ENCODE measurements at places on chromosomes 4 and X.

DNA sequence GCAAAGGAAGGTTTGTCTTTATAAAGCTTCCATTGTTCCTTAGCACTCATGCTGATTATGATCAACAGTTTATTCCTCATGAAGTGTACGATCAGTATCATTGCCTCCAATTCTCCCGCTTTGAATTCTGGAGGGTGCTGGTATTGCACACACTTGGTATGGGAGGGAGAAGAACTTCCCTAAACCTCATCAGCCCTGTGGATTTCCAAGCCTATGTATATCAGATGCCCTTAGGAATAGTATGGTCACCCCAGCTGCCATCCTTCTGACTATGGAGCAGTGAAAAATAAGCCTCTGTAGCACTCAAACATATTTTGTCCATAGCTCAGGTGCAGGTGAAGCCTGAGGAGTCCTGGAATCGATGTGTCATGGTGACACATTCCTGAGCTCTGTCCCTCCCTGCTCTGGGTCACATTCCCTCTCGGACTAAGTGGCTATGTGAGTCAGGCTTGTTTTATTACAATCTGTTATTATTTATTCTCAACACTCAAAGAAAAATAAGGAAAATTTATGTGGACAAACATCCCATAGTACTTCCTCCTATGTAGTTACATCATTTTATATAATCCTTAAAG is 2.0 kb upstream of the ZDHHC9 start:
- no peak for DNase-seq

GRCh38 chrX:110698696-110699095 is 96.9 kb downstream of the CHRDL1 start:
- no peak for DNase-seq

DNA sequence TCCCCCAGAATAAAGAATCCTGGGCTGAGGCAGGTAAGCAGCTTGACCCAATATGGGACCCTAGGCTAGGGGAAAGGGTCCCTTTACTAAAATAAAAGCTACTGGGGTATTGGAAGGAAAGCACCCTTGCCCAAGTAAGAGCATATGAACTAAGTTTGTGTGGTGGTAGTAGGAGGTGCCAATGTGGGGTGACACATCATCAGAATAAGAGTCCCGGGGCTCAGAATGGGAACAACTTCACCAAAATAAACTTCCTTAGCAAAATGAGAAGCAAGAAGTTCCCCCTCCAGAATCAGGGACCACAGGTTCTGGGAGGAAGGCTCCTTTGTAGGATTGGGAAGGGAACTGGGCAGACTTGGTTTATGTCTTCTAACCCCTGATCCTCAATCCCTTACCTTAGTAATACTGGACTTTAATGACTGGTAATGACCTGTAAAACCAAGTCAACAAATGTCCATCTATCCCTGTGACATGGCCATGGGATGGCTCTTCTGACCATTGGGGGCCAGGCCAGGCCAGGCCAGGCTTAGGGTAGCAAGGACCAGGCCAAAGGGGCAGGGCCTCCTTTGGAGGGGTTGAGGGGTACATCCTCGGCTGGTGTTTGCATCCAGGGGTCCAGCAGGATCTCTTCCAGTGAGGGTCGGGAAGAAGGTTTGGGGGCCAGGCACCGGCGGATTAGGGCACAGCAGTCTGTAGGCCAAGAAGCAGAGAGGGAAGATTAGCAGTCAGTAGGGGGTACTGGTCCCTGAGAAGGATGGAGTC is 2.3 kb upstream of the SLC35A2 start:
- no peak for DNase-seq

- no peak for DNase-seq
Measured at GRCh38 chrX:101191217-101191750, 28.3 kb upstream of the DRP2 start.

DNA sequence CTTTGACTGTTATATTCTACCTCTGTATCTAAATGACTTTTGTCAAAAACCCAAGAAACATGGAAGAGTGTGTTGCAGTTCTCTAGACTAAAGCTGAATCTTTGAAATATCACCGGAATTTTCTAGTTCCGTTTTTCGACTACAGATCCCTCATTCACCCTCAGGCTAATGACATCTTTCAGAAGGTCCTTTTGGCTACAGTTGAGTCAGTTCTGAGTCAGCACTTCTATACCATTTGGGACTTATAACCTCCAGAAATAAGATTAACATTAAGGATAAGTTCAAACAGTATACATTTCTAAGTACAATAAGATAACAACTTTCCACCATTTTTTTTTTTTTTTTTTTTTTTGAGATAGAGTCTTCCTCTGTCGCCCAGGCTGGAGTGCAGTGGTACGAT is 331.0 kb upstream of the CPXCR1 start:
- no peak for DNase-seq

DNA sequence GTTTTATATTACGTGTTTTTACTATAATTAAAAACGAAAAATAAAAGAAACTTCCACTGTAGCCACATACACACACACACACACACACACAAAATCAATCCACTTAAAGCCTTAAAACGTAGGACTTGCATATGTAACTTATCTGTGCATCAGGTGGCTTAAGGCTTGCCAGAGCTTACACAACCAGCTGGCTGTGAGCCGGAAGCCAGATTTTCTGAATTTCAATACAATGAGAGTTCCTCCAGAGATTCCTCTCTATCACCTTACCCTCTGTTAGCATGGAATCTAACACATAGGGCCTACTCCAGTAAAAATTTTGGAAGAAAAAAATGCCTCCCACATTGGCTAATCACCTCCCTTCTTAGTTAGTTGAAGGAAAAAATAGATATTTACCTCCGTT is 27.9 kb upstream of the SLITRK4 start:
- no peak for DNase-seq

GRCh38 chrX:41096339-41096955 is 11.2 kb downstream of the USP9X start:
- DNase-seq, result no peak

DNA sequence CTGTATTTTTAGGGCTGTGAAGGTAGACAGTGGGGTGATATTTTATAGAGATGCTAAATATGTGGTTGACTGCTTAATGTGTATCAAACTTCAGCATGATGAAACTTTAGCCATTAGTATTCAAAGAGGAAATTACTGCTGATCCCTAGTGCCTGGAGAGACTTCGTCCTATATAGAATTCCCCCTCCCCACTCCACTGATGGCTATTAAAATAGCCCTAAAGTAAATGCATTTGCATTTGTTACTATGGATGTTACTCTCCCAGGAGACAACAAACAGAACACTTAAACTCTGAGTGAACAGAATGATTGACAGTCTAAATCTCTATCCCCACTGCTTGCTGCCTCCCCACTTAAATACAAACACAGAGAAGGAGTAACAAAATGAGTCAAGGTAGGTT is 39.1 kb downstream of the ADGRL3 start:
- no peak for DNase-seq

DNA sequence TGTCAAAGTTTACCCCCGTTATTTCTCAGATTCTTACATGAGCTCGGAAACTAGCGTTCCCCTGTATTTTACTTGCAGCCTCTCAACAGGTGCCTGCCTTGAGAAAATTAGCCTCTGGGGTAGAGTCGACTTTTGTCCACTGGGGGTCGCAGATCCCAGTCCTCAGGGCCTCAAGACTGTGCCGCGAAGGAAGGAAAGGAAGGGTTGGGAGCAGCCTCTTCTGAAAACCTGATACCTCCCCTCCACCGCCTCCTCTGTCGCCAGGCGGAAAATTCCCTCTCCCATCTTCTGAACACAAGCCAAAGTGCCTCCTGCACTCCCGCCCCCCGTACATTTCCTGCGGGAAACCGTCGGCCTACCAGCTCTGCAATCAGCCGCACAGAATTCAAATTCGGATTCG is 44.4 kb upstream of the TMSB15B start:
- no peak for DNase-seq

- DNase-seq, result no peak
Measured at GRCh38 chr4:11456401-11456800, 27.7 kb upstream of the HS3ST1 start.

GRCh38 chr4:4712800-4713528 is 146.5 kb upstream of the MSX1 start:
- DNase-seq, result no peak

GRCh38 chrX:132858018-132858417 is 100.4 kb downstream of the HS6ST2 start:
- DNase-seq, result no peak

GRCh38 chrX:48826135-48826875 is at the start of gene ERAS:
TSS of gene ERAS (plus strand) at chrX:48826513. CDS start at chrX:48829124, 2,611 bp downstream.
- no peak for DNase-seq

DNA sequence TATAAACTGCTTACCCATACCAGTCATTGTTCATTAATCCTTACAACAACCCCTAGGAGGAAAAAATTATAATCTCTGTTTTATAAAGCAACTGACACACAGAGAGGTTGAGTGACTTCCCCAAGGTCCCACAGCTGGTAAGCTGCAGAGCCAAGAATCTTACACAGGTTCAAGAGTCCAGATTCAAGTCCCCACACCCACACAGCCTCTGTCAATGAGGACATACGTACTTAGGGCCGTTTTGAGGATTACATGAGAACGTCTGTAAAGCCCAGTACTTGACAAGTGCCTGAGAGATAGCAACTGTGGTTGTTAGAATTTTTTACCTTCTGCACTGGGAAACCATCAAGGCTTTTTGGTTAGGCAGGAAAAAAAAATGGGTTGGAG is 556 bp upstream of the SLC25A43 start:
- DNase-seq, result no peak
